ENCODE measurements at places on chromosomes 5 and 9.

DNA sequence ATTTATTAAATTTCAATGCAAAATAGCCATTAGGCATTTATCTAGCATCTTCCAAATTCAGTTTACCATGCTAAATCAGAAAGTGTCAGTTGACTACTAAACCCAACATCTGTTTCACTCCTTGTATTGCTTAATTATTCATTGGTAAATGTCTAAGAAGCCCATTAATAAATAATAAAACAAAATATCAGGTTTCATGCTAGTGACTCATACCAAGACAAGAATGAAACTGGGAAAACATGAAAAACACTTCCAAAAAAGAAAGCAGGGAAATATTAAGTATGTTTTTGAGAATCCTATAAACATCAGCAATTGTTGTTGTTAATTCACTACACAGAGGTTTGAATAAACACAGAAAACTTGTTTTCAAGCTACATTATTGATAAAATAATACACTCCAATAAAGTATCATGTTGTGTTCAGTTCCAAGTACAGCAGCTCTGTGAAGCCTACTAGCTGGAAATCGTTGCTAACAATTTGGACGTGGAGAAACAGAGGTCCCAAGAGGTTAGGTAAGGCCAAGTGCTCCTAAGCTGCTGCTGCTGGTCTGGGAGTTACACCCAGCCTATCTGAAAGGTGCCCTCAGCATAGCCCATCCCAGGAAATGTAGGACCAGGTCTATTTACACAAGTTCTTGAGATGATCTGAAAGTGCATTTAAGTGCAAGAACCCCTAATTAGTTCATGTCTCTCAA is 78.8 kb downstream of the GNAQ start:
- no peak for DNase-seq

DNA sequence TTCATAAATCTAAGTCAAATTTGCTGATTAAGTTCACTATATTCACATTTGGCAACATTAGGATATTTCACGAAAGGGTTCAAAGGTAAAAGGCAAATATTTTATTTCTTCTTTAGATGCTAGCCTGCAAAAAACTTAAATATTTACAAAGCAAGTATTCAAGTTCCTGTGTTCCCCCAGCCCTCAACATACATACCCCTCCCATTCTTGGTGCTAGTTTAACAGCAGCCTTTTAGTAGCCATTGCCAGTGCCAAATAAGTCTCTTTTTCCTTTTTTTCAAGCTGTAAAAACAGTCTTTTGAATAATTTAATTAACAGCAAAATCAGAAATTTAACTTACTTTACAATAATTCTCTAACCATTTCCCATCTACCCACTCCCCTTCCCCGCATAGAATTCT is 288.5 kb upstream of the TMEM161B start:
- no peak for DNase-seq

GRCh38 chr9:126218359-126219125 is 108.1 kb upstream of the MVB12B start:
- DNase-seq: no peak

- no peak for DNase-seq
Observed at GRCh38 chr9:133576031-133576874, 32.9 kb downstream of the FAM163B start.

DNA sequence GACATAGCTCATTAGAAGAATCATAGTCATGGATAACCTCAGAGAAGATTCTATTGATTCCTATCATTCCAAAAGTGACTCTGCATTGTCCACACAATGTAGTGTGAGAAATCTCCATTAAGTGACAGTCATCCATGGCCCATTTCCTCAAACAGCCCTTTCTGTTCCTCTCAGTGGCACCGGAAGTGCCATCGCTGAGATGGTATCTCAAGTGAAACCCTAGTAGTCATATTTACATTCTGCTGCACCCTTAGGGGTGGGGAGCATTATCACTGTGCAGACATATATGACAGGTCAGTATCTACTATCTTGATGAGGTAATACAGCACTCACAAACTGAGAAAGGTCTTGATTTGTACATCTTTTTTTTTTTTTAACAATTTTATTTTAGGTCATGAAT is 55.4 kb upstream of the MIER3 start:
- DNase-seq: no peak

- DNase-seq: no peak
Observed at GRCh38 chr9:6764523-6764922, 6.8 kb downstream of the KDM4C start.

GRCh38 chr5:135062216-135063055 is 28.4 kb upstream of the PITX1 start:
- no peak for DNase-seq

DNA sequence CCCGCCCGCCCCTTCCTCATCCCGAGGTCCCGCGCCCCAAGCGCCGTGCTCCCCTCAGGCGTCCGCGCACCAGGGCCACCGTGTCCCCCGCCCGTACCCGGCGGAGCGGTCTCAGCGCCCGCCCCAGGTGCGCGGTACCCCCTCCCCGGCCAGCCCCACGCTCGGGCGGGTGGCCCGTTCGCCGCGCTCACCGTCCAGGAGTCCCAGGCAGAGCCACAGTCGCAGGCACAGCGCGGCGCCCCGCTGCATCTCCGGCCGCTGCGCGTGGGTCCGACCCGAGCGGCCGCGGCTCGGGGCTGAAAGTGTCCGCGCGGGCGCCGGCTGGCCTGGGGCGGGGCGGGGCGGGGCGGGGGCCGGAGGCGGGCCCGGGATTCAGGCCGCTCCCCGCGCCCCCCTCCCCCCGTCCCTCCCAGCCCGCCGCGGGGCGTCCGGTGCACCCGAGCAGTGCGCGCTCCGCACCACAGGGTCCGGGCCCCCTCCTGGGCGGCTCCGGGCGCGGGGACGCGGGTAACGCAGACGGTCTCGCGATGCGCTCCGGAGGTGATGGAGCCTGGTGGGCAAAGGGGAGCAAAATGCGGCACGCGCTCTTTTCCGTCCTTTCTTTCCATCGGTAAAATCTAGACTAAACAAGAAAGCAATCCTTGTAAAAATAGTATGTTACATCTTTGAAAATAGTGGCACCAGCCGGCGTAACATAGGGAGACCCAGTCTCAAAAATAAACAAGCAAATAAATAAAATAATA is at the start of gene FLT4:
Gene FLT4, minus strand, starts transcription at position 304 of the 743 bp plus-strand sequence. Its CDS starts 55 bp downstream, at position 249.
- DNase-seq: no peak

DNA sequence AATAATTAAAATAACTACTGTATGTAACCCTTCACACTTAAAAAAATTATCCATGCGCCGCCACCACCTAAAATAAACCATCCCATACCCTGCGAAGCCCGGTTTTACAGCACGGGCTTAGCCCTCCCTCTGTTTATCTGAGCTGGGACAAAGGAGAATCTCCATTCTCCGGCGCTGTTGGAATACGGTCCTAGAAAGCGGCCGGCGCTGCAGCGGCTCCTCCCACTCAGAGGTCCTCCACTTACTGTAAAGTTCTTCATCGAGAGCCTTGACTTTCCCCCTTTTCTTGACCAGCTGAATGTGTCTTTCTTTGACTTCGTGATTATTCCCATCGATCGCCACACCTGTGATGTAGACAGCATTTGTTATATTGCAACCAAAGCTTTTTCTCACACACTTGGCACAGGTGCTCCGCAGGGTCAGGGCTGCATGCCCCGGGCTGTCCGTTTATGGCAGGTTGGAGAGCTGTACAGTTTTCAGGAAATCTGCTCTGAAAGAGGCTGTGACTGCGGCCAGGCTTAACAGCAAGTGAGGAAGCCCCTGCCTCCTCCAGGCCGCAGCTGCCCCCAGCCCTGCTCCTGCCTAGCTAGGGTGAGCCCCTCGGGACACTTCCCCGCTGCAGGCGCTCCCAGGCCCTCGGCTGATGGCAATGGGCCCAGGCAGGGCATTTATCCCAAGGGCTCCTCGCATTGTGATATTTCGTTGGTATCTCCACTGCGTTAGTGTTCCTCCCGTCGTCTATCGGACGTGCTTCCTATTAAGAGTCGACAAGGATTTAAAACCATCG is 16.7 kb downstream of the GFPT2 start:
- DNase-seq: no peak

GRCh38 chr5:135426102-135427082 is 20.8 kb downstream of the DCANP1 start:
- no peak for DNase-seq

DNA sequence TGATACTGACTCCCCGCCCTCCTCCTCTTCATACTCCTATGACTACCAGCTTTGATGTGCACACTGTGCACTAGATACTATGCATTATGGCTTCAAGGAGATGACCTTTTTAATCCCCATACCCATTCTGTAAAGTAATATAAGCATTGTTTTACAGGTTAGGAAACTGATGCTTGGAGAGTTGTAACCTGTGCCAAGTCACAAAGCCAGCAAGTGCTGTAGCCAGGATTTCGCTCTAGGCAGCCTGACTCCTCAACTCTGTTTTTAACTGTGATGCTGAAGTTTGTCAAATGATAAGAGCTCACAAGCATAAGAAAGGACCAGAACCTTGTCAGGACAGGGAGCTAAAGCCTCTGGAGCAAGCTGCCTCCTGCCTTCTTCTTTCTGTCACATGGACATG is 461.3 kb downstream of the TMEM232 start:
- DNase-seq: no peak

DNA sequence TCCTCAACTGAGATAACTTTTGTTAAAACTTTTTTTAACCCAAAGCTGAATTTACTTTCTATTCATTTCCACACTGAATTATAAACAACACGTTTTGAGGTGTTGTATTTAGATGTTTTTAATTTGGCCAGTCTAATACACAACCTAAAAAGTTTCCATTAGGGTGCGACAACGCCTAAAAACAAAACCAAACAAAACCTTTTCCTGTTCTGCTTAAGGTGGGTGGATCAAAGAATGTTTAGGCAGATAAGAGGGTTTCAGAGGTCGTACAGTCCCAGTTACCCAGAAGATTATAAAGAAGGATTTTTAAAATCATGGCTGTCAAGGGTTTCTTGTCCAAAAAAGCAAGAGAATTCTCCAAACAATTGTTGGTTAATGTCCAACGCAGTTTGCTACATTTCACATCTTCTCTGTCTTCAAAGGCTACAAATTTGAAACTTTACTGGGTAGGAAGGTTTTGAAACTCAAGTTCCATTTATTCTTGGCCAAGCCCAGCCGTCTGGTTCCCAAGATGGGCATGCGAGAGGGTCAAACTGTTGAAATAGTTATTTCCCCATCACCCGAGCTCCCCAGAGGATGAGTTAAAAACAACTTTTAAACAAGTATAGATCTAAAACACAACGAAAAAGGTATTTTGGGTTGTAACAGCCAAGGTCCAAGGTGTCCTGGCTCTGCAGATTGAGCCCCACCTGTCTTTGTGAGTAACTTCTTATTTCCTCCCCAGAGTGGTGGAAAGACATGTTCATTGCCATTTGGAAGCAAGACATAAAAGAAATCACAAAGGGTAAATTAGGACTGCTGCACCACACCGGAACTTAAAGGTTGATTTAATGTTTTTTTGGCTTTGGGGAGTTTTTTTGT is 122.8 kb upstream of the MAP3K1 start:
- no peak for DNase-seq

DNA sequence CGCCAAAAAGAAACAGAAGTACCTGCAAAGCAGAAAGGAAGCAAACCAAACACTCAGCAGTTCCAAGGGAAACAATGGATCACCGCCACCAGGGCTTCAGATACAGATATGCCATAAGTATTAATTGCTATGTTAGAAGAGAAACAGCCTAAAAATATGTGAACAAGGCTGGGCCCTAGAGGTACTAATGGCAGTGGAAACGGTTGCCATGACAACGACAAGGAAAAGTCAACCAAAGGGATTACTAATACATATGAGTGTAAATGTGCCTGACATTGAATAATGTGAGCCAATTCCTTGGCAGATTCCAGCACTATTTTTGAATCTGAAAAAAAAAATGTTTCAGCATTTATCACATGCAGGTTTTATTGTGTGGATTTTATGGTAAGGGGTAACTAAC is 75.0 kb downstream of the CAVIN4 start:
- no peak for DNase-seq

GRCh38 chr5:88553986-88554385 is 285.3 kb upstream of the TMEM161B start:
- DNase-seq: no peak

GRCh38 chr9:107530679-107531078 is 41.1 kb upstream of the KLF4 start:
- no peak for DNase-seq

DNA sequence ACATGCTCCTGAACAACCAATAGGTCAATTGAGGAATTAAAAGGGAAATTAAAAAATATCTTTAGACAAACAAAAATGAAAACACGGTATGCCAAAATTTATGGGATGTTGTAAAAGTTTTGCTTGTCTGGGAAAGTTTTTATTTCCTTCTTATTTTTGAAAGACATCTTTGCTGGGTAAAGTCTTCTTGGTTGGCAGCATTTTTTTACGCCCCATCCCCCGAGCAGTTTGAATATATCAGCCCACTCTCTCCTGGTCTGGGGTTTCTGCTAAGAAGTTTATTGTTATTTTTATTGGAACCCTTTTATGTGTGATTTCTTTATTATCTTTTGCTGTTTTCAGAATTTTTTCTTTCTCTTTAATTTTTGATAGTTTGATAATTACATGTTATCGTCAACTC is 16.3 kb downstream of the XRCC4 start:
- no peak for DNase-seq

DNA sequence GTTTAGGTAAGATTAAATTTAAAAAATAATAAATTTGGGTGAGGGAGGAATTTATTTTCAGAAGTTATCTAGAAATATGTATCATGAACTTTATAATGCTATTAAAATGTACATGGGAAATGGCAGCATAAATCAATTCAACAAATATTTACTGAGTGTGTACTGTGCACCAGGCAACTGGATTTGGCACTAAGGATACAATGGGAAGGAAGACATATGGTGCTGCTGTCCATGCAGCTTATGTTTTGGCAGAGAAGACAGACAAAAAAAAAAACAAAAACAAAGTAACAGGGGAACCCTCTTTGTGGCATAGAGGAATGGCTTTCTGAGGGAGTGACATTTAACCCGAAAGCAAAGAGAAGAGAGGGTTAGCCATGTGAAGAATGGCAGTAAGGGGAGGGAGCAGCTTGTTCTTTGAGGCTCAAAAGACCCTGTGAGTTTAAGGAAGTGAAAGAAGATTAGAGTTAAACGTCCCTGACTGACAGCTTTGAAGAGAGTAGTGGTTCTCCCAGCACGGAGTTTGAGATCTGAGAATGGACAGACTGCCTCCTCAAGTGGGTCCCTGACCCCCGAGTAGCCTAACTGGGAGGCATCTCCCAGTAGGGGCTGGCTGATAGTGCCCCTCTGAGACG is 23.9 kb downstream of the CNTRL start:
- DNase-seq: no peak

- DNase-seq: no peak
Observed at GRCh38 chr5:129445379-129445778, 14.7 kb upstream of the ADAMTS19 start.

- DNase-seq: no peak
Observed at GRCh38 chr5:67267512-67268216, 71.1 kb upstream of the CD180 start.

DNA sequence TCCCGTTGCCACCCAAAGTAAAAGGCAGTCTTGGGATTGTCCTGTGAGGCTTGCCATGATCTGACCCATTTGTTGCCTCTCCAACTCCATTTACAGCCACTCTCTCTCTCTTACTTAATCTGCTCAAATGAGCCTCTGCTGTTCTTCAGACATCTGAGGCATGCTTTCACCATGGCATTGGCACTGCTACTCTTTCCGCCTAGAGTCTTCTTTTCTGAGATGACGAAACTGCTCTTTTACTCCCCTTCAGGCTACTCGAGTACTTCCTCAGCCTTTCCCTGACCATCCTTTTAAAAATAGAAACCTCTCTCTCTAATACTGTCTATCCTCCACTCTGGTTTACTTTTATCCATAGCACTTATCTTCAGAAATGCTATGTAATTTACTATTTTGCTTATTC is 9.0 kb downstream of the FOCAD start:
- no peak for DNase-seq

- DNase-seq: no peak
Observed at GRCh38 chr9:98045234-98046179, 11.0 kb upstream of the NANS start.

- DNase-seq: no peak
Observed at GRCh38 chr9:124562328-124562727, 55.1 kb upstream of the NR5A1 start.

Data from activated CD4-positive, CD25-positive, alpha-beta regulatory T cell treated with anti-CD3 and anti-CD28 coated beads, Interleukin-2, amount 50 U/mL, for 16 hours (primary cell).